DMS 273 treated with DMSO at 0.1 percent for 48 hours (cell line): ENCODE measurements at places on chromosomes 16 and 17.

DNA sequence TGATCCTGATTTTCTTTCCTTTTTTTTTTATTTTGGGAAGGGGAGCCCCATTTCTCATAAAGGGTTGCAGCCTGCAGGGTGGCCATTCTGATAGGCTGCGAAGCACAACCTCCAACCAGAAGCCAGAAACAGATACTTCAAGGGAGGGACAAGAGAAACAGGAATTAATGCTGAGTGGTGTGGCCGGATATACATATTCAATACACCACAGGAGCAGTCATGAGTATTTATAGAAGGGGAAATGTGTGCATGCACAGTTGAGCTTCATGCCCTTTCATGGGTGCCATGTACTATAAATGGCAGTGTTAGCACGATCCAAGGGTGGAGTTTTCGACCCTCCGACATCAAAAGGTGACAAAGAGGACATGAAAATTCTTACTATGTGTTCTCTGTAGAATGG lies 320.8 kb downstream of the CBLN1 start:
- no peak for DNase-seq

- DNase-seq, result no peak
Observed at GRCh38 chr16:78310990-78311561, 211.6 kb downstream of the WWOX start.

DNA sequence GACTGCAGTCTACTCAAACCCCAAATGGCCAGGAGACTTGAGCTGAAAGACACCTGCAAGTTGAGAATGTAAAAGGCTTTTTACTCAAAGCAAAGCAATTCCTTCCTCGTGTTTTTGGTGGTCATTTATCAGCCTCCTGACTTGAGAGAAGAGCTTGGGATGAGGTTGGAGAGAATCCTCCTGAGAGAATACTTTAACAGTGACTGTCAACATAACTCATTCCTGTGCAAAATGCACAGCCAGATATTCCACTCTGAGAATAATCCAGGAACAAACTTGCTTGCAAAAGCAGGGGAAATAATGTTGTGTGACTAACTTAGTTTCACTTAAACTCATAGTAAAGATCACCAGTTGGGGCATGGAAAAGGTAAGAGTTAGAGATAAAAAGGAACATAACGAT lies 53.4 kb downstream of the SNTB2 start:
- no peak for DNase-seq

GRCh38 chr16:2079991-2080390 lies 32.2 kb downstream of the TSC2 start:
- no peak for DNase-seq

- DNase-seq, result no peak
Observed at GRCh38 chr16:16005721-16006120, 56.3 kb downstream of the ABCC1 start.

- DNase-seq, result no peak
Observed at GRCh38 chr17:77206158-77206956, 65.6 kb downstream of the SEC14L1 start.

GRCh38 chr16:50280932-50281331 lies 14.6 kb downstream of the ADCY7 start:
- no peak for DNase-seq

- peak; percentile 38 for DNase-seq
Observed at GRCh38 chr17:58710948-58711552, 18.6 kb downstream of the RAD51C start.

DNA sequence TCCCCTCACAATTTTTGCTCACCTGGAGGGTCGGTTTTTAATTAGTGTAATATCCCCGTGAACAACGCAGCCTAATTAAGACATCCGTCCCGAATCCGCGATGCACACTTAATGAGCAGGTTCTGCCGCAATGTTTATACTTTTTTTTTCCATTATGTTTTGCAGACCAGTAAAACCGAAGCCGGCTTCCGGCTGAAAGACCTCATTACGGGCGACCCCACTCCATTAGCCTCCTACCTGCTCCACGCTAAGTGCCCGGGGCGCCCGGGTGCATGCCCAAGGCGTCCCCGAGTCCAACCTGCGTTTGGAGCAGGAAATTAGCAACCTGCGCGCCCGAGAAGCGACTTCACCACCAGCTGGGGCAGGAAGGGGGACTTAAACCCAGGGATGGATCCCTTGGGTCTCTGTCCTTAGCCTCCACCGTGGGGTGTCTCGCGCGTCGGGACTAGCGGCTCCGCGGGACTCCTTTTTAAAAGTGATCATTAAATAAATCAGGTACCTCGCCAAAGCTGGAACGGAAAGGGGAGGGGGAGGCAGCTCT lies 1.7 kb downstream of the RBFOX3 start:
- no peak for DNase-seq

- DNase-seq, result no peak
Observed at GRCh38 chr17:14197586-14197985, 39.1 kb downstream of the CDRT15 start.
